Type B pancreatic cell (in vitro differentiated cells): ENCODE measurements at places on chromosomes 11 and 22. TPM values are rescaled to one million over a fixed set of nuclear protein-coding genes. Genes with fewer than 3 reads are reported as not detected.
A peak's percentile ranks its signal among the peaks of the same experiment; 100 is the strongest.

- no peak for DNase-seq
Measured at GRCh38 chr11:30342736-30343166, 19.8 kb downstream of the ARL14EP start.

The C22orf42 gene
- total RNA-seq: 2.1 and 4.6 TPM in 2 replicates

DNA sequence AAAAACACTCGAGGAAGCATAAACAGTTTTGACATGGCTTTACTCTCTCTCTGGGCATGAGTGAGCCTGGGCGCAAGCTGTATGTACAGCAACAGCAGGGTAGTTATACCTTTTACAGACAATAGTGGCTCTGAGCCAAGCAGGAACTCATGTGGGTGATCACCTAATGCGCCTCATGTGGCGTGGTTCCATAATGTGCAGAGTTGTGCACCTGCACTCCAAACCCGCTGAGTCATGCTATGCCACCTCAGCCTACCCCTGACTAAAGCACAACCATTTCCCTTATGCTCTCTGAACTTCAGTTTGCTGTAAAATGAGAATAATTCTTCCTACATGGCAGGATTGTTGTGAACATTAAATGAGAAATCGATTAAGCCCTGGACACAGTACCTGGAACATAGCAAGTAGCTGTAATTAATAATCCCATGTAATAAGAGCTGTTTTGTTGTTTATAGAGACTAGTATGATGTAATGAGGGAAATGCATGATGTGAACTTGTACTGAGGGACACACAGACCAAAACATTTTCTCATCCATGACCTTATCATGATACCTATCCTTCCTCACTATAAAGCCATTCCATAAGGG is 71.6 kb downstream of the CCDC34 start:
- DNase-seq: no peak

DNA sequence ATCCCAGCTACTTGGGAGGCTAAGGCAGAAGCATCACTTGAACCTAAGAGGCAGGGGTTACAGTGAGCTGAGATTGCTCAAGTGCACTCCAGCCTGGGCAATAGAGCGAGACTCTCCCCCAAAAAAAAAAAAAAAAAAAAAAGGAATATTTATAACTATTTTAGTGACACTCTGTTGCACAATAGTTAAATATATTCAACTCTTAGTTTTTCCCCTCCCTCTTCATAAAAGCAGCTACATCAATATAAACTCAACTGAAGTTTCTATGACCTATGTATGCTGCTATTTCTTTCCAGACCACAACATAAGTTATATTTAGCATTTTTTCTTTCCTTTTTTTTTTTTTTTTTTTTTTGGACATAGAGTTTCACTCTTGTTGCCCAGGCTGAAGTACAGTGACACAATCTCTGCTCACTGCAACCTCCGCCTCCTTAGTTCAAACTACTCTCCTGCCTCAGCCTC is 19.2 kb downstream of the CELF1 start:
- DNase-seq: no peak

- DNase-seq: no peak
Measured at GRCh38 chr11:61910187-61911127, 6.9 kb downstream of the RAB3IL1 start.

- DNase-seq: no peak
Measured at GRCh38 chr22:38046070-38046748, 11.0 kb upstream of the PICK1 start.

GRCh38 chr11:61955422-61956135 is 5.4 kb downstream of the BEST1 start:
- DNase-seq: peak; percentile 62

DNA sequence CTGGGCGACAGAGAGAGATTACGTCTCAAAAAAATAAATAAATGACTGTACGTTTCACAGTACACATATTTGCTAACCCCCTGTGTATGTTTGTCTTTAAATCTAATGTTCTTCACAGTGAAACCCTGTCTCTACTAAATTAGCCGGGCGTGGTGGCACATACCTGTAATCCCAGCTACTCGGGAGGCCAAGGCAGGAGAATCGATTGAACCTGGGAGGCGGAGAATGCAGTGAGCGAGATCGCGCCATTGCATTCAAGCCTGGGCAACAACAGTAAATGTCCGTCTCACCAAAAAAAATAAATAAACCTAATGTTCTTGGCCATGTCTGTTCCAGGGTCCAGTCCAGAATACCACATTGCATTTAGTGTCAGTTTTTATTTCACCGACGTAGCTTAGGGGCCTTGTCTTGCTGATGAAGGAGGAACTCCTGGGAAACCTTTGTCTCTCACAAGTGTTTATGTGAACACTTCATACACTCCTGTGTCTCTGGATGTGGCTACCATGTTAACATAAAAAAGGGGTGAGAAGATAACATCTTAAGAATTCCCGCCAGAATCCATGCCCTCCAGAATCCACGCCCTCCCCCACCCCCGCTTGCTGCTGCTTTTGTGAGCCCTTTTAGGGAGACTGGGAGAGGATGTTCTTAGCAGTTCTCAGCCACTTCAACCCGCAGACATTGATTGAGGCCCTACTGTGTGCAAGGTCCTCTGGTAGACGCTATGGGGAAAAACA is 5.0 kb upstream of the SERHL2 start:
- no peak for DNase-seq

The LMO2 gene
- 12.7 and 13.0 TPM in 2 replicates for total RNA-seq

The FAM227A gene
- 5.0 and 11.2 TPM in 2 replicates for total RNA-seq

DNA sequence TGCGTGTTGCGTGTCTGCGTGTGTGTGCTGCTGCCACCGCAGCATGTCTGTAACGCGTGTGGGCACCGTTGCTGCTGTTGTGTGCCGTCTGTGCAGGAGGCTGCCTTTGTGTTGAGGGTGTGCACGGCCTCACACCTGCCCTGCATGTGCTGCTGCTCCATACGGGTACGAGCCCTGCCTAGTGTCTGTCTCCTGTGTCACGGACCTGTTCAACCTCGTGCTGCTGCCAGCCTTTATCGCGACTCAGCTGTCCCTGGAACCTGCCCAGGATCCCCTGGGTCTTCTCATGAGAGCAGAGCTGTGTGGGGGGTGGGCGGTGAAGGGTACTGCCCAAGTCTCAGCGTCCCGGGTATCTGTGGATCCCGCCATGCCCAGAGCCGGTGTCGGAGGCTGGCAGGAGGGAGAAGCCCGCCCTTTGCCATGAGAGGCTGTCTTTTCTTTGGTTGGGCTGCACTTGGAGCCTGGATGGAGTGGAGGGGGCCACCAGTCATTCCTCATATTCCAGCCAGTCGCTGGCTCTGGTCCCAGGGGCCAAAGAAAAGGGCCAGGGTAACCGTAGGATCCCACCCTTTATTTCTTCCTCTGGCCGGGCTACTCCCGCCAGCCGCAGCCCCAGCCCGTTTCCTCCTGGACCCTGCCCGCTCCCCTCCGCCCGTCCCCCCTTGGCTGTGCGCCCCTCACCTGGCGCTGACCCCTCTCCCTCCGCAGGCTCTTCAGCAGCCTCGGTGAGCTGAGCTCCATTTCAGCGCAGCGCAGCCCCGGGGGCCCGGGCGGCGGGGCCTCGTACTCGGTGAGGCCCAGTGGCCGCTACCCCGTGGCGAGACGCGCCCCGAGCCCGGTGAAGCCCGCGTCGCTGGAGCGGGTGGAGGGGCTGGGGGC is 7.8 kb upstream of the ACR start:
- DNase-seq: no peak

The CELSR1 gene
- 27.8 and 67.1 TPM in 2 replicates for total RNA-seq

The MLC1 gene
- total RNA-seq: 0.19 TPM in 1 of 2 replicates, not detected in the other

DNA sequence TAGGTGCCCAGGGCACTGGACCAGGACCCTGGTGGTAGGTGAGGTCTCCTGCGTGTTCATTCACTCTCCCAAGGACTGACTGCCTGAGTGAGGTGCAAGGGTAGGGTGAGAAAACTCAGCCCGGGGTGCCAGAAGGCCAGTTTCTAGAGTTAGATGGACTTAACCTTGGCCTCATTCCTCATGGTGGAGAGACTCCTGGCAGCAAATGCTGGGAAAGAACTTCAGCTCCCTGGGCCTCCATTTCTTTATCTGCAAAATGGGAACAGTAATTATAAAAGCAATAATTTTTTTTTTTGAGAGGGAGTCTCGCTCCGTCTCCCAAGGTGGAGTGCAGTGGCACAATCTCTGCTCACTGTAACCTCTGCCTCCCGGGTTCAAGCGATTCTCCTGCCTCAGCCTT is 47.7 kb downstream of the TRIOBP start:
- DNase-seq: no peak

The FXYD2 gene
- 40.8 and 57.5 TPM in 2 replicates for total RNA-seq

The DNAJB7 gene
- total RNA-seq: 0.10 TPM in 1 of 2 replicates, not detected in the other
